ENCODE measurements at places on chromosomes 12 and 14.

DNA sequence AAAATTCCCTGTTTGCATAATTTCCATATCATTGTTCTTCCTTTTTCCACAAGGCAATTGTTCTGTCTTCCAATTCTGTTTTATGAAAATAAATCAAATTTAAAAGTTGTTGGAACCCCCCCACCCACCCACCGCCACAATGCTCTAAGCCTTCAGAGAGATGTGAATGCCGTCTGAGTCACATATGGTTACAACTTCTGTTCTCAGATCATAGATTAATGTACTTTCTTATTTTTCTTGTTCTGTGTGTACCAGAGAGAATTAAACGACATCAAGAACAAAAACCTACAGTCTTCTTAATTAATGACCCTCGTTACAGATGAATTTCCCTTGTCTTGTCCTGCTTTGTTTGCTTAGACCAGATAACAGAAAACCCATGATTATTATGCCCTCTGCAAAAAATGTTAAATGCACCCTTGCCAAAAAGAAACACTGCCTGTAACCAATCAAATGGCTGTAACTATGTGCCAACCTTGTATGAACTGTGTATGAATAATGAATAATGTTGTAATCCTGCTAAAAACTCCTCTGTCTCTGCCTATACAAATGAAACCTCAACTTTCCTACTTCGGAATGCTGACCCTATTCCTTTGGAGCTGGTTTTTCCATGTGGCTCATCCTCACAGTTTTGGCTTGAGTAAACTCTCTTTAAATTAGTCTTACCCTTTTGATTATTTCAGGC, 14.0 kb downstream of the OR6S1 start:
- no peak for DNase-seq

- no peak for DNase-seq
Observed at GRCh38 chr14:30214461-30215090, 286.9 kb upstream of the PRKD1 start.

DNA sequence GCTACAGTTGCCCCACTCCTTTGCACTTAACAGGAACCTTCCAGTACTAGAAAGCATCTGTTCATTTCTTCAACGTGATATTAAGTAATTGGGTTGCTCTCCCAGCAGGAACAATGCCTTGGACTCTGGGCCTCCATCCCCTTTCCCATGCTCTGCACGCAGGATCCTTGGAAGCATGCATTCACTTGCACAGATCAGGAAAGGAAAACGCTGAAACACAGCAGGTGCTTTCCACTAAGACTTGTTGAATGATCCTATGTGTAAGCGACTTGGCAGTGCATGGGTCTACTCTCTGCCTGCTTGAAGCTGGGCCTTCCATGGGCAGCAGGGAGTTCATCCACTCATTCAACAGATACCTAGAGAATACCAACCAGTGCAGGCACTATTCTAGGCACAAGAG, 2.3 kb downstream of the LTBP2 start:
- DNase-seq = no peak

DNA sequence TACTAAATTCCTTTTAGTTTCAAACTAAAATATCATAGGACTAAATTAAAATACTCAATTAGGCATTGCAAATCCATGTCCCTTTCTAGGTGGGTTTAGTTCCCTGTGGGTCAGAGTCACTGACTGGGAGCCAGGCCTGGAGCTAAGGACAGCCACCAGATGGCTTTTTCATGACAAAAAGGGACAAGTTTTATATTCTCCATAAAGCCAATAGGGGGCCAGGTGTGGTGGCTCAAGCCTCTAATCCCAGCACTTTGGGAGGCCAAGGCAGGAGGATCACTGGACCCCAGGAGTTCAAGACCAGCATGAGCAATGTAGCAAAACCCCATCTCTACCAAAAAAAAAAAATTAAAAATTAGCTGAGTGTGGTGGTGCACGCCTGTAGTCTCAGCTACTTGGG, 35.4 kb upstream of the EIF5 start:
- DNase-seq = no peak

GRCh38 chr14:103887170-103887501, 39.8 kb upstream of the PPP1R13B start:
- no peak for DNase-seq

DNA sequence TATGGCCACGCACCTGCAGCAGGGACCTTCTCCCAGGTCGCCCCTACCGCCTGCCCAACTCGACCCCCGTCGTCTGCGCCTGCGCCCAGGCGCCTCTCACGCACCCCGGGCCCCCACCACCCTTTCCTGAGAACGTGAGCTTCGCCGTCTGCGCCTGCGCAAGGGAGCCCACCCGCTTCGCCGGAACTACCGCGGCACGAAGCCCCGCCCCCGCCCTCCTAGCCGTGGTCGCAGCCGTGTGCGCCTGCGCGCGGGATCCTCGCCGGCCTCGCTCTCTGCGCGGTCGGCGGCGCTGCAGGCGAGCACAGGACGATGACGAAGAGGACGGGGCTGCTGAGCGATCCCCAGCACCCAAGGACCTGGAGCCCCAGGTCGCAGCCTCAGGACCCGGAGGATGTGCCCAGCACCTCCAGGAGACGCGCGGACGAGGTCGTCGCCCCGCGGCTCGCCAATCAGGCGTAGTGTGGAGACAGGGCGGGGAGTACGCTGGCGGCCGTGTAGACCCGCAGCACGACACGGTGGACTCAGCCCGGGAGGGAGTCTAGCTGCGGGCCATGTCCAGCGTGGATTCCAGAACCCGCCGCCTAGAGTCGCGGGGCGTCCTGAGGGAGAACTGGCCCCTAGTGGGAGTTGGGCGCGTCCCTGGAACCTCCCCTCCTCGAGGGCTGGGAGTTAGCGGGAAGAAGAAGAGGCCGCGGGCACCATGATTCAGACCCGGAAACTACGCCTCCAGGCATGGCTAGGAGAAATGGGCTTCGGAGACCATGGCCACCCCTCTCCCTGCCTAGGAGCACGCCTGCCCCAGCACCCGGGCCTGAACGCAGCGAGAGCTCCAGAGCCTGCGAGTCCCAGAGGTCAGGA, 1120.8 kb upstream of the TMEM132C start:
- DNase-seq = peak; percentile 44

DNA sequence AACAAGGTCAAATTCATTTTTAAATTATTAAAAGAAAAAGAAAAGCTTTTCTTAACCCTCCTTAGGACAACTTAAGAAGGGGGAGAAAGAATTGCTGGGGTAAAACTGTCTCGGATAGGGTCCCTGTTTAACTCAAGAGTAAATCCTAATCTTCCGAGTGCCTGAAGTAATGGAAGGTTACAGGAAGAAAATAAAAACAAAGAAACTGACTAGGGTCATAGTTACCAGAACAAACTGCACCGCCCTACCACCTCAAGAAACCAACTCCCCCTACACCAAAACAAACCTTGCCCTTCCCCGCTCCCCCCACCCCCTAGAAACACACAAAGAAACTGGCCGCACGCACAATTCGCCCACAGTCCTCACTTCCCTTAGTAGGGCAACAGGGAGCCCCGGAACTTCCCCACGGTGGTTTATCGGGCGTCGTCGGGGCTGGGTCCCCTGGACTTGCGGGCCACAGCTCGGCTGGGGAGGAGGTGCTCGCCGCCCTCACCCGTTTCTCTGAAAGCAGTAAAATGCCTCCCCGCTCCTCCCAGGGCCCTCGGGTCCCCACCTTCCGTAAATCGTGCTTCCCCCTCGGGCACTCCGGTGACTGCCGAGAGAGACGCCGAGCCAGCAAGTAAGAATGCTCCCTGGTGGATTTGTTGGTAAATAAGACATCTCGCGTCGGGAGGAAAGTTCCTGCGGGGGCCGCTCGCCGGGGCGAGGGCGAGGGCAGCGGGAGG, 2.4 kb downstream of the SINHCAF start:
- no peak for DNase-seq

GRCh38 chr12:21940549-21941505, at the start of gene ABCC9:
ABCC9 (minus strand) TSS chr12:21941426; CDS start chr12:21936674, 4,752 bp downstream.
- no peak for DNase-seq

DNA sequence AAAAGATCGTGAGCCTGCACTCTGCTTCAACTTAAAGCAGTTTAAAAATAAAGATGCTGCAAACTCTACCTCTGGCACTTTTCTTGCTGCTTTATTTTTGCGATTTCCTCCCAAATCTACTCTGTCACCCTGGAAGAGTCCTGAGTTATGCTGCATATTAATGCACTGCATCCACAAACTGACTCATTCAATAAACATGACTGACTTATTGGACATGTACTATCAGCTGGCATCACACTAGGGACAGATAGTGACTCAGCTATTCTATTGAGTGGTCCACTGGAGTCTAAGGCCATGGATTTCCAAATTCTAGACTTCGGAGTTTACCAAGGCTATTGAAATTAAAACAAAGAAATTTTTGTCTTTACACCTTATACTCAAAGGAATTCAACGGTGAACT, 90.7 kb upstream of the PTPRR start:
- DNase-seq = no peak

DNA sequence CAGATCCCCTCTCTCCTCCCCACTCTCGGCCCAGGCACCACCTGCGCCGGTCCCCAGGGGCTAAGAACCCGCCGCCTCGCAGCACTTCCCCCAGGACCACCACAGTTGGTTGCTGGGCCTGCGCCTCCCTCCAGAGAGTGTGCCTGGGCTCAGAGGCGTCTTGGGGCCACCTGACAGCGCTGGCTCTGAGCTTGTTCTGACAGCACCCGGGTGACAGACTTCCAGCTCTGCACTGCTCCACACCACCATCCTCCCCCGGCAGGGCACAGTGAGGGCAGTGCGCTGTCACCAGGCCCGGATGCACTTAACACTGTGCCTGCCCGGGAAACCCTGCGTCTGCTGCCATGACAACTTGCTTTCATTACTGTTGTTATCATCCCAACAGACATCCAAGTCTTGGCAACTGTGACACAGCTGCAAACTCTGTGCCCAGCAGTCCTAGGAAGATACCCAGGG, 6.6 kb downstream of the BRF1 start:
- DNase-seq = no peak

DNA sequence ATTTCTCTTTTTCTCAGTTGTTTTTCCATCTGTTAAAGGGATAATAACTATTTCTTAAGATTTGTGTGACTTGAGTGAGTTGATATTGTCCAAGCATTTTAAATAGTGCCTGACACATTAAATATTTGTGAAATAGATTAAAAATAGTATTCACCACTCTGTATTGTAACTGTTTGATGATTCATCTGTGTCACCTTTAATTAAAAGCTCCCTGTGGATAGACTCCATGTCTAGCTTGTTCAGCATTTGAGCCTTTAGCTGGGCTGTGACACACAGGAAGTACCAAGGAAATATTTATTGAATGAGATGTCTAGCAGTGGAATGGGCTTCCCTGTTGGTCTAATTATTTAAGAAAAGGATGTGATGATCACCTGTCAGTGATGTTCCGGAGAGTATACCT, 1.8 kb upstream of the GLIPR1L2 start:
- DNase-seq = peak; percentile 27

DNA sequence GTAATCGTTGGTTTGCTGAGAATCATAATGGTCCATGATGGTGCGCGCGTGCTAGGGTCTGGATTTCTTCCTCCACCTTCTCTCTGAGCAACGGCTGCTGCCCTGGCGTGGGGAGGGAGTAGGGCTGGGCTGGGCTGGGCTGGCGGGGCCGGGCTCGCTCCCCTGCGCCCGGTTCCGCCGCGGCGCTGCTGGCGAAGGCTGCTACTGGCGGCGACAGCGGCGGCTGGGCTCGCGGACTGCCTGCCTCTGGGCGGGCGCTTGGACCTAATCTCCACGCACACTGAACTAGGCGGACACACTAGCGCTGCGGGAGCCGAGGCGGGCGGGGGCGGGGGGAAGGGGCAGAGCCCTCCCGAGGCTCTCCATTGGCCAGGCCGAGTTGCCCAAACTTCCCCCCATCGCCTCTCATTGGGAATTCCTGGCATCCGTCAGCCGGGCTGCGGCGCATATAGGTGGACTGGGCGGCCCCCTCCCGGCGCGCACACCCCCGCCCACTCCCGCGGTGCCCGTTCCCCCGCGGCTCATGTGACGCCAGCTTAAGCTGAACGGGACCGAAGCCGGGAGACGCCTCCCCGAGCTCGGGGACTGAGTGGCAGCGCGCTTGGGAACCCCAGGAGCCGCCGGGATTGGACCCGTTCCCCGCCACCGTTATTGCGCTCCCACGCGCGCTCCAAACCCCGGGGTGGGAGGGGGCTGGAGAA, at the start of gene ACTN1:
TSS of gene ACTN1 (minus strand) at position 282 of the 701 bp plus-strand sequence. CDS start at position 36, 246 bp downstream.
- DNase-seq = peak; percentile 22

- DNase-seq = no peak
Observed at GRCh38 chr12:55760663-55761062, 17.7 kb downstream of the GDF11 start.

- no peak for DNase-seq
Observed at GRCh38 chr14:68970038-68970612, 9.0 kb downstream of the ACTN1 start.

GRCh38 chr12:69497308-69498026, 27.3 kb downstream of the FRS2 start:
- no peak for DNase-seq

- no peak for DNase-seq
Observed at GRCh38 chr12:125983784-125984500, 918.7 kb downstream of the AACS start.

- DNase-seq = no peak
Observed at GRCh38 chr14:93926873-93927799, at the start of gene FAM181A. FAM181A (plus strand) TSS chr14:93927344; CDS start chr14:93928286, 942 bp downstream.

- DNase-seq = no peak
Observed at GRCh38 chr14:63672417-63673180, 30.9 kb upstream of the WDR89 start.

DNA sequence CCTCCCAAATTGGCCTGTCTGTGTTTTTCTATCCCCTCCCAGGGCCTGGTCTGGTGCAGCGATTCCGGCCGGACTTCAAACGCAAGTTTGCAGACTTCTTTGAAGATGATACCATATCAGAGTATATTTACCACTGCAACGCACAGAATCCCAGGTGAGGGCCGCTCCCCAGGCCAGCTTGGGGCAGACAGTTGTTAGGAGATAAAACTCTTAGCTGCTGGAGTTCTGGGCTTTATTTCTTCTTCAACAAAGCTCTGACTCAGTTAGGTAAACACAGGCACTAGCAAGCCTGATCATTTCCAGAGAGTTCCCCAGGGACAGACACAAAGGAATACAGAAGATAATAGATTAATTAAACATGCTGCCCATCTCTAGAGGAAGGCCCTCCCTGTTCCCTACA, 8.3 kb downstream of the ABHD4 start:
- DNase-seq = no peak

GRCh38 chr12:95653771-95654546, 102.7 kb upstream of the USP44 start:
- DNase-seq = no peak

DNA sequence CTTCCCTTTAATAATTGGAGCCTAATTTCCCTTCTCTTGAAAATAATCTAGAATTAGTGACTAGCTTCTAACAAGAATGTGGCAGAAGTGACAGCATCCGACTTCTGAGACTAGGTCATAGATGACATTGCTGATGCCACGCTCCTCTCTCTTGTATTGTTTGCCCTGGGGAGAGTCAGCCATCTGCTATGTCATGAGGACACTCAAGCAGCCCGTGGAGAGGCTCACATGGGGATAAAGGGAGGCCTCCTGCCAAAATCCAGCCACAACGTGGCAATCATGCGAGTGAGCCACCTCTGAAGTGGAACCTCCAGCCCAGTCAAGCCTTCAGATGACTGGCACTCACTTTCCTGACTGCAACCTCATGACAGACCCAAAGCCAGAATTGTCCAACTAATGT, 54.2 kb upstream of the LRRK2 start:
- no peak for DNase-seq

- DNase-seq = no peak
Observed at GRCh38 chr14:51000566-51000965, 56.3 kb upstream of the PYGL start.

- peak; percentile 84 for DNase-seq
Observed at GRCh38 chr12:1644534-1645438, 15.8 kb downstream of the WNT5B start.

- DNase-seq = no peak
Observed at GRCh38 chr12:99235381-99235780, 412.2 kb upstream of the GARIN6 start.

- no peak for DNase-seq
Observed at GRCh38 chr14:71202881-71203280, 295.6 kb downstream of the PCNX1 start.

- DNase-seq = peak; percentile 68
Observed at GRCh38 chr12:84912198-84913128, at the start of gene SLC6A15. SLC6A15 (minus strand) TSS chr12:84912799; CDS start chr12:84892120, 20,679 bp downstream.

Measured in cerebellar nuclear complex (tissue), 1 donor.